ENCODE measurements at places on chromosomes 16 and 17. TPM values are rescaled to one million over a fixed set of nuclear protein-coding genes. Genes with fewer than 3 reads are reported as not detected.

DOC2B gene
- total RNA-seq: not detected

RGS11 gene
- total RNA-seq: 8.9 TPM

TPSG1 gene
- total RNA-seq: not detected

DNA sequence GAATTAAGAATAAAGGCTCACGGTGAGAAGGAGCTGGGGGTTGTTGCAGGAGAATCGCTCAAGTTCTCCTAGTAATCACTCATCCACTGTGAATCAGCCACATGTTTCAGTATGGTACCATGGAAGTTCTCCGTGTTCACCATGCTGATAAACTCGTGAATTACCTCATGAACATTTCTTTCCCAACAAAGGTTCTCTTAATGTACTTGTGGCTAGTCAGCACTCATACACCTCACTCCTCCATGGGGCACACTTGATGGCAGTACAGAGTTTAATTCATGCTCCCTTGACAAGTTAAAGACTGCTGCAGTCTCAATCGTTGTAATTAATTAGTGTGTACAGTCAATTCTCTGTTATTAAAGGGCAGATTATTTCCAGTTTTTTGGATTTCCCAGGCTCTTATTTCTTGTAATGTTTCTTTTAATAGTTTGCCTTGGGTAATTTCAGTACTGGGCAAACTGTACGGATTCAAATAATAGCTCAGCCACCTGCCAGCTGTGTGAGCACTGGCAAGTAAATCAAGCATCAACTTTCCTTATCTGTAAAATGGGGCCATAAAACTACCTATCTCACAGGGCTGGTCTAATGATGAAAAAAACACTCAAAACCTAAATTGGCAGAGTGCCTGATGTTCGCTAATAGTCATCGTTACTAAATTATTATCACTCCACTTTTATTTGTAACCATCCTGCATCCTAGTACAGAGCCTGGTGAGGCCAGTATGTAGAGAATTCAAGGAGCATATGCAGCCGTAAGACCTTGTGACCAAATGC, 6.1 kb downstream of the GOT2 start:
- H3K27me3 ChIP-seq: no peaks in the 10 kb centered on the region
- no peak for DNase-seq
- no peak overlapping the region for H3K4me3 ChIP-seq
- no peak overlapping the region for H3K27ac ChIP-seq
- no peaks in the 10 kb centered on the region for H3K36me3 ChIP-seq

DNA sequence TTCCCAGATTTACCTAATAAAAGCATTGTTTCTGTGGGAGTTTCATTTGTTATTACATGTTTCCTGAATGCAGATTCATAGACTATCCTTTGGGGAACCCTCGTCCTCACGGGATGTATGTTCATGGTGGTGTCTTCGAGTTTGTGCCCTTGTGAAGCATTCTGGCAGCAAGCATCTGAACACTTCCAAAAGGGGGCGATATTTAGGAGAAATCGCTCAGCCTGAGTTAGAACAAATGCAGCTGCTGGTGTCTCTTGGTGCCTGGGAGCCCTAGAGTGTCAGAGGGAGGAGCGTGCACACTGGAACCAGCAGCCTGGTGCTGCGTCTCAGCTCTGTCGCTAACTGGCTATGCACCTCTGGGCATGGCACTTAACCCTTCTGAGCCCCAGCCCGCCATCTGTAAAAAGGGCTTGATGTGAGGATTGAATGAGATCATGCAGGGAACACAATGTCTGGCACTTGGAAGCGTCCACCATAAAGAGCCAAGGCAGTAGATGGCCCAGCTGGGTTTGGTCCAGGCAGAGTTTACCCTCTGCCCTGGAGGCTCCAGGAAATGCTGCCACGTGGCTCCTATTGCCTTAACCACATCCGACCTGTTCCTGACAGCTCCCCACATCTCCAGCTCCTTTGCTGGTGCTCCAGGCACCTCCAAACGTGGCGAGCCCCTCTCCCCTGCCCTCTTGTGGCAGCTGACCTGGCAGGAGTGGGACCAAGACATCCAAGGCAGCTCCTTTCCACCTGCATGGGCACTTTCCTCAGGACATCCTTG, 25.0 kb upstream of the C16orf78 start:
- no peaks in the 10 kb centered on the region for H3K4me1 ChIP-seq
- no peaks in the 10 kb centered on the region for H3K36me3 ChIP-seq
- no peaks in the 10 kb centered on the region for H3K27me3 ChIP-seq

CACNG3 gene
- not detected for total RNA-seq

HP gene
- 0.61 TPM for total RNA-seq

- no peaks in the 10 kb centered on the region for H3K4me1 ChIP-seq
- no peaks in the 10 kb centered on the region for H3K27me3 ChIP-seq
- no peak for DNase-seq
- H3K27ac ChIP-seq: no peak overlapping the region
Measured at GRCh38 chr16:53209877-53210276, 155.1 kb downstream of the CHD9 start.

CA5A gene
- 0.74 TPM for total RNA-seq

GRCh38 chr17:41786227-41787020, at the start of gene JUP:
TSS of gene JUP (minus strand) at chr17:41786711. CDS start at chr17:41771854, 14,857 bp downstream.
- peak within 1 kb of the TSS; percentile 82 for H3K4me3 ChIP-seq
- H3K4me1 ChIP-seq: peaks cover 23% of the 10 kb centered on the region
- peaks cover 4% of the 10 kb centered on the region for H3K36me3 ChIP-seq

CX3CL1 gene
- not detected for total RNA-seq

- no peaks in the 10 kb centered on the region for H3K27me3 ChIP-seq
- H3K36me3 ChIP-seq: no peaks in the 10 kb centered on the region
- H3K27ac ChIP-seq: no peak overlapping the region
- no peak overlapping the region for H3K4me3 ChIP-seq
Measured at GRCh38 chr17:54259476-54259875, 436.7 kb downstream of the KIF2B start.

JPH3 gene
- 4.8 TPM for total RNA-seq

LITAFD gene
- total RNA-seq: not detected

MYL11 gene
- total RNA-seq: 2.9 TPM

DNA sequence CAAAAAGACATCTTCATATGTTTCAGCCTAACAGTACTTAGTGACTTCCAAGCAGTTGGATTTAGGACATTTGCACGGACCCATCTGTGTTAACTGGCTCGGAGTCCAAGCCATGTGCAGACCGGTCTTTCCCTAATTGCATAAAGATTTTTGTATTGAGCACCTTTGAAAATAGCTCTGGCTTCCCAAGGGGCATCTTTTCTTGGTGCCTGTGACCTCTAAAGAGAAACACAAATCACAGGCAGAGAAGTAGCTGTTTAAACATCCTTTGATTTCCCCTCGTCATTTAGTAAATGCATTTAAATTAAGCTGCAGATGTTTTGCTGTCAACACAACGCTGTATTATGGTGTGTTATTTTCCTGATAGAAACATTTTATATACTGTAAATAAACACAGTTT, 288.2 kb upstream of the SALL1 start:
- H3K27me3 ChIP-seq: no peaks in the 10 kb centered on the region
- no peak overlapping the region for H3K4me3 ChIP-seq
- no peaks in the 10 kb centered on the region for H3K36me3 ChIP-seq
- DNase-seq: no peak
- H3K27ac ChIP-seq: no peak overlapping the region

- H3K4me3 ChIP-seq: no peak overlapping the region
- no peaks in the 10 kb centered on the region for H3K4me1 ChIP-seq
- no peaks in the 10 kb centered on the region for H3K27me3 ChIP-seq
- DNase-seq: no peak
- H3K27ac ChIP-seq: no peak overlapping the region
- H3K36me3 ChIP-seq: no peaks in the 10 kb centered on the region
Measured at GRCh38 chr16:19356024-19356952, 61.4 kb upstream of the TMC5 start.

- no peak for DNase-seq
- no peaks in the 10 kb centered on the region for H3K36me3 ChIP-seq
- 0 out of 2 replicates have a peak within 1 kb of the TSS, but pooled peaks have one; percentile 5 for H3K4me3 ChIP-seq
- H3K27ac ChIP-seq: no peak within 1 kb of the TSS
- H3K27me3 ChIP-seq: no peaks in the 10 kb centered on the region
Measured at GRCh38 chr17:81527591-81528383, at the start of gene FSCN2. TSS of gene FSCN2 (plus strand) at chr17:81528377. CDS start at chr17:81528532, 155 bp downstream.

DNA sequence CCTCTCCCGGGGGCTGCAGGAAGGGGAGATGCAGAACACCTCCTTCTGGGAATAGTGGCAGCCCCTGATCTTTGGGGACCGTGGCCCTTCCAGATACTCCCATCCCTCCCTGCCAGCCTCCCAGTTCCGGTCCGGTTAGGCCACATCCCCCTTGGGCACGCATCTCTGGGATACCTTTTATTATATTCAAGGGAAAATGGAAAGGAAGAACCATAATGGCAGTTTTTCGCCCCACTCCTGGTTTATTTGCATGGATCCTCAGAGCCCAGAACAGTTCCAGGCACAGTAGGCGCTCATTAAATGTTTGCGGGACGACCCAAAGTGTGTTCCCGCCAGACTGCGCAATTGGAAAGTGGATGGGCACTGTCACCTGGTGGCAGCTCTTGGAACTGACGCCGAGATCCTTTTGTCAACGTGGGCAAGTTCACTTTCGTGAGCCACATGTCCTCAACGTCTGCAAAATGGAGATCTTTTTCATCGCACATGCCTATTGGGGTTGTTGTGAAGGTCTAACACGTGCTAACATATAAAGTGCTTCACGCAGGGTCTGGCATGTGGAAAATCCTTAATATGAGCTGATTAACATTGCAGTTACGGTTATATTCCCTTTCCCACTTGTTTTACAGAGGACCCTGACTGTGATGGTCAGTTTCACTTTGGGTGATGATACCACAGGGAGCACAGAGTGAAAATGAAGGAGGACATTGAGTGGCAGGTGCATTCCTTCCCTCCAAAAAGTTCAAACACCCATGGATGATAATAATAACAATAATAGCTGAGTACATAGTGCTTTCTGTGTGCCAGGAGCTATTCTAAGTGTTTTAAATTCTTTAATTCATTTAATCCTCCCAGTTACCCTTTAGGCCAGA, 1.7 kb upstream of the GPRC5B start:
- DNase-seq: peak; percentile 69
- H3K27ac ChIP-seq: no peak overlapping the region
- no peaks in the 10 kb centered on the region for H3K36me3 ChIP-seq
- no peaks in the 10 kb centered on the region for H3K27me3 ChIP-seq

Data from Caco-2 (cell line).